Activated CD4-positive, alpha-beta T cell treated with anti-CD3 and anti-CD28 coated beads, Interleukin-2, amount 50 U/mL, for 4 hours (primary cell): ENCODE measurements at places on chromosomes 4 and X.

DNA sequence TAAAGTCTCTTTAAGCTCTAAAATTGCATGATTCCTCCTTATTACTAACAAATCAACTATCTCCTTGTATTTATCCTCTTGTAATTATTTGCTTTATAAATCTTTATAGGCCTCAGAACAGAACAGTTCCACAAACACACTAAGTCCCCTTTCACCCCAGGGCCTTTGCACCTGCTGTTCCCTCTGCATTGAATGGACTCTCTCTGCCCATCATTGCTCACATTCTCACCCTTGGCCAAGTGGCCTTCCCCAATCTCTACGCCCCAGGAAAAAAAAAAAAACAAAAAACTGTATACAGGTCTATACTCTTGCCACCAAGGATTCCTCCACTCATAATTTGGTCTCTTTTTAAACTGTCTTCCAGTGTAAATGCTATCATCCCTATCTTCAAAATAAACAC is 53.7 kb downstream of the TEC start:
- DNase-seq = no peak

GRCh38 chr4:138902705-138903104 is 112.9 kb upstream of the NOCT start:
- DNase-seq = no peak

- no peak for DNase-seq
These were observed 95.8 kb downstream of the PALLD start for GRCh38 chr4:168592676-168593075.

- no peak for DNase-seq
These were observed 83.2 kb downstream of the GALNTL6 start for GRCh38 chr4:171896426-171896825.

DNA sequence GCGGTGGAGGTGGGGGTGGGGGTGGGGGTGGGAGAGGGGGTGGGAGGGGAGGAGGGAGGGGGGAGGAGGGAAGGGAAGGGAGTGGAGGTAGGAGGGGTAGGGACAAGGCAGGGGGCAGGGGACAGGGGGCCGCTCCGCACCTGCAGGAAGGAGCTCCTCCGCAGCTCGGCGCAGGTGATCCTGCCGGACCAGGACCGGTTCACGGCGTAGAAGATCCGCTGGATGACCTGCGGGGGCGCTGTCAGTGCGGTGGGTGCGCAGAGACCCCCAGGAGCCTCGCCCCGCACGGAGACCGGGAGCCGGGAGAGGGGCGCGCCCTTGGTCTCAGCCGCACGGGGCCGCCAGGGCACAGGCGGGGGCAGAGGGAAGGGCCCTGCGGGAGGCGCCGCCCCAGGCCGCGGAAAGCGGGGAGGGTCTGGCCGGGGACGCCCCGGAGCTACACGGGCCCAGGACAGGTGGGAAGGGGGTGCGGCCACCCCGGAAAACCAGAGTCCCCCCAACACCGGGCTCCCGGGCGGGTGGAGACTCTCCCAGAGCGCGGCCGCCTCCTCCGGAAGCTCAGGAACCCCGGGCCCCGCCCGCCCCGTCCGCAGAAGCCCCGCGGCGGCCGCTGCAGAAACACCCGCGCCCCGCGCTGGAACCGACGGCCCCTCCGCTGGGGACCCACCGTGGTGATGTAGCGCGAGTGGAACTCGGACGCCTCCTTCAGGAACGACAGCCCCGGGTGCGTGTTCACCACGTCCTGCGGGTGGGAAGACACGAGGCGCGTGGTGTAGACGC is 27.6 kb upstream of the GTPBP6 start:
- DNase-seq = no peak

DNA sequence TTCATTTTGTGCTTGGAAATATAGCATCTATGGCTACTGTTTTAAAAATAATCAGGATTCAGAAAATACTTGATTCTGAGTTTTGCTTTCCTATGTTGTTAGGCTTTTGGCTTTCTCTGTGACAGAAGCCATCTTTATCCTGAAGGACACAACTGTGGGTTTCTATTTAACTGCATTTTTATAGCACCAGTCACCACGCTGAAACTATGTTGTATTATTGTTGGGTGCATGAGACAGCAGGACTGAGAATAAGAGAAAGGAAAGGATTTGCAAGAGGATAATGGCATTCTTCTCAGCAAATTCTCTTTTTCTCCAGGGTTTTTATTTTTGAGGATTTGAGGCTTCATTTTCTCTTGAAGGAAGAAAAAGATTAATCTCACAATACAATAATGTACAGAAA is 10.1 kb upstream of the NEUROG2 start:
- DNase-seq = no peak

DNA sequence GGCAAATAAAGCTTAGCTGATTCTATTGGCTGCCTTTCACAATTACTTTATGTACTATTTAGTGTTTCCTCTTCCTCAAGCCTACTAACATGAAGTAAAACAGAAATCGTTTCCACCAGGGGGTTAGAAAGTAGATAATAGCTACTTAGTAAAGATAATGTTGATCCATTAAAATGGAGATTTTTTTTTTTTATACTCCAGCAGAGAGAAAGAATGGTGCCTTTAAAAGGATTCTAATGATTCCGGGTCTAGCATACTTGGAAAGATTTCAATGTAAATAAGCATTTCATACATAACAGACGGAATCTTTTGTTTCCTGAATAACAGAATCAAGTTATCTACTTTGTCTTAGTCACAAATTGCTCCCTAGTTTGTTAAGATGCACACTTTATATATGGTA is 37.1 kb downstream of the GK start:
- no peak for DNase-seq

- DNase-seq = no peak
These were observed 31.6 kb upstream of the DDX3X start for GRCh38 chrX:41302370-41302769.

- DNase-seq = no peak
These were observed 143.5 kb upstream of the MAMLD1 start for GRCh38 chrX:150219374-150220185.

GRCh38 chr4:24219209-24219608 is 329.4 kb upstream of the PPARGC1A start:
- DNase-seq = no peak

GRCh38 chrX:19679787-19680186 is 164.5 kb upstream of the MAP3K15 start:
- DNase-seq = no peak

- no peak for DNase-seq
These were observed 16.7 kb downstream of the LGI2 start for GRCh38 chr4:25013756-25014661.

DNA sequence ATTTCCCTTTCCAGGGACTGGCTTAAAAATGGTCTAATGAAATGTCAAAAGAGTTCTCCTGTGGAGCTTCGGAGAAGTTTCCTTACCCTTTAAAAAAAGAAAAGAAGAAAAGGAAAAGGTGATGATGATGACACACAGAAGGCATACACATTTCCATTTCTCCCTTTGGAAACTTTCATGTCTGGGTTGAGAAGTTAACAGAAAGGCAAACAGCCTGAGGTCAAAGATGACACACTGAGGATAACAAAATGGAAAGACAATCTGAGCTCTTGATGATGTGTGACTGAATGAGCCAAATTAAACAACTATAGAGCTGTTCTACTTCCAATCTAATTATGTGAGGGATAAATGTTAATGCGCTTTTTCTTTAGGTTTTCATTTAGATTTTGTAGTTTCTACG is 32.2 kb downstream of the NFXL1 start:
- no peak for DNase-seq

- DNase-seq = no peak
These were observed 543.5 kb downstream of the GABRG1 start for GRCh38 chr4:45580334-45580733.

DNA sequence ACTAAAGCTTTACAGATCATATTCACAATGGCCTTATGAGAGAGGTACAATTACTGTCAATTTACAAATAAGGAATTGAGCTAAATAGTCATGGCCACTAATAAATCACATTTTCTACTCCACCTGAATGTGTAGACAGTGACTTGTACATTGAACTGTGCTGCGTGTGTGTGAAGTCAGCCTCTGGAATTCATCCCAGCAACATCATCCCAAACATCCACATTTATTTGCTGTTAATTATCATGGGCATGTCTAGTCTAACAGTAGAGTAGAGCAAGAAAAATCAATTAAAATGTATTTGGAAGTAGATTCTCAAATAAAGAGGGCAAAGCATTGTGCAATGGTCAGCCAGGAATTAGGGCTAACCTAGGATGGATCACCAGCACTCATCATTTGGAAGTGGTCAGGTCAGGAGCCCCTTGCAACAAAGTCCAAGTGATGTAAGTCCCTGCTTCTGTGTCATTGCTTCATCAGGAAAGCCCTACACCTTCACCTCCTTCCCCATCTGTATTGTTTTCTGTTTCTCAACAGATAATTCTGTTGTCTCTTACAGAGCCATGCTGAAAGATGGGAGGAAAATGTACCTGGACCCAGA is 4.8 kb upstream of the PF4V1 start:
- no peak for DNase-seq

GRCh38 chrX:71923516-71923915 is 12.9 kb downstream of the NHSL2 start:
- DNase-seq = no peak

- DNase-seq = no peak
These were observed 107.8 kb upstream of the MCF2 start for GRCh38 chrX:139815771-139816170.
